Hypothalamus (tissue), 51 donors: ENCODE measurements at places on chromosomes 6 and 20.

DNA sequence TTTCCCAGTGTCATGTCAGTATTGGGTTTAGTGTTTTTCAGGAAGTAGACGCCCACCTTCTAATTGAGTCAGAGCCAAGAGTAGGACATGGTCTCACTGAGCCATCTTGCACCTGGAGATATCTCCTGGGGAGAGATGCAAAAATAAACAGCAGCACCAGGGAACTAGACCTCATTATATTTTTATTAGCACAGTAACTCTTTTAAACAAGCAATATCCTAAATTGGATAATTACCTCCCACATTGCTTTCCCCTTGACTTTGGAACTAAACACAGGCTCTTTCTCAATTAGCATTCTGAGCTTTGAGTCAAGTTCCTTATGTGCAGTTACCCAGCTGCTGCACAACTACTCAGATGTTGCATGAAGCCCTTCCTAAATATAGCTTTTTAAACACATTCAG, 175.4 kb downstream of the IBTK start:
- no peak for DNase-seq

DNA sequence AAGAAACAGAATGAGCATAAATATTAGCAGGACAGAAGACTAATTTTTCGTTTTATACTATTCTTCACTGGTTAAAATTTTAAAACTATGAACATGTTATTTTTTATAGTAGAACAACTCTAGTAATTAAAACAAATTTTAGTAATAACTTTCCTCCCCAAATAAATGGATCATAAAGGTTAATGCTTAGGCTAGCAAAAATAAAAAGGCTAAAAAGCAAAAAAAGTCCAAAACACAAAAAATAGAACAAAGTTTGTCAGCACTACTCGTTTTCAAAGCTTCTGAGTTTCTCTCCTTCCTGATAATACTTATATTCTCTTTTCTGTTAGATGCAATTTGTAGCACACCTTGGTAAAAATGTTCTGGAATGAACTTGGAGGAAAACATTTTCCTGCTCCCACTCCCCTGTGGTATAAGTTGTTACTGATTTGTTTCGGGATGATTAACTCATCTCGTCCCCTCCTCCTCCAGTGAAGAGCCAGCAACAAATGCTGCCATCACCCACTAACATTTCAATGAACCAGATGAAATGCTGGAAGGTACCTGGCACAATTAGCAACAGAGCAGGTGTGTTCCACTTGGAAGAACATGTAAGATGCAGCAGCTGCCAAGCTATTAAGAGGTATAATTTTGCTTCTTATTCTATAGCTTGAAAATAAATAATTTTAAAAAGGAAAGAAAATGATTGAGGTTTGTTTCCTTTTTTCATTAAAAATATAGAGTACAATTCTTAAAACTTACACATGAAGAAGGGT, 130.5 kb downstream of the MYB start:
- DNase-seq = no peak

DNA sequence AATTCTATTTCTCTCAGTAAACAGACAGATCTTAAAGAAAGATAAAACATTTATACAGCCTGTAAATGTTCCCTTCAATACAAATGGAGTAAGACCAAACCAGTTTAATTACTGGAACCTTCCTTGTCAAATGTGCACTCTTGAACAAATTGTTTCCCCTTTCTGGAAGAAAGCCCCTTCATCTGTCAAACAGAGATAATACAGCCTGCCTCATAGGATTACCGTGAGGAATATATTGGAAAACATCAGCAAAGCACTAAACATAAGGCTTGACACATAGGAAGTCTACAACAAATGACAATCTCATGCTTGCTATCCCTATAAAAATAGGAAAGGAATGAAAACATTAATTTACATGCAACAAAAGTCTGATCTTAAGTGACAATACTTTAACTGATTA, 173.8 kb downstream of the PTPRK start:
- no peak for DNase-seq

DNA sequence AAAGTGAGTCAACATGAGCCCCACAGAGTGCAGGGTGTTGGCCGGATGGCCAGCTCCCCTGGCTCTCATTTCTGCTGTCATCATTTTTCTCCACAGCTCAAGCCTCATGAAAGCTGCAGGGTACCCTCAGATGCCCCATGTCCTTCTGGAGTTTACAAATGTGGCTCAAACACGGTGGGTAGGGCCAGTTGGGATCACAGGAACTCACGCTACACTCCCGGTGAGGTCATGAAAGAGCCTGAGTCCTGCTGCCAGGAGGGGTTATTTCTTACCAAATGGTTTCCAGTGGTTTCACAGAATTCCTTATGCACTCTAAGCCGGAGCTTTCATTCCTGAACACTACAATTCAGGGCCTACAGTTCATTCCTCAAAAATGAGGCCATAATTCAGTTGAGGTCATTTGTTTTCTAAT, 78.7 kb downstream of the TMEM170B start:
- no peak for DNase-seq

DNA sequence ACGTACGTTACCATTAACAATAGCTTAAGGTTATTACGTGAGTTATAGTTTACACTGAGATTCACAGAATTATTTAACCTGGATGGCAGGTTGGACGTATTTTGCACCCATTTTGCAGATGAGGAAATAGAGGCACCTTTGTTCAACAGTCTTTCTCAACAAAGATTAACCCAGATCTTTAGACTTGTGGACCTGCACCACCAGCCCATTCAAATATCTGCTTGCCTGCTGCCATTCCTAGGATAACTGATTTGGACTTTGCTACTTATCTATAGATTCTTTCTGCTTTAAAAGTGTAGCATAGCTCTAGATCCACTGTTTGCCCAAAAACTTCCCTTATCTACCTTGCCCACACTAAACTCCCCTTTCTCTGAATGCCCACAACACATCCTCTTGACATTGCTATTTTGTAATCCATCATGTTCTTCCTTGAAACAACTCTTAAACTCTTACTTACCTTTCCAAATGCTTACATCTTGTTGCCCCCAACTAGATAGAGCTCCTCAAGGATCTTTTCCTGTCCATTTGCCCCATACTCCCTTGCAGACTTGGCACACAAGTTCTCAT, 56.4 kb upstream of the TNFAIP3 start:
- no peak for DNase-seq

DNA sequence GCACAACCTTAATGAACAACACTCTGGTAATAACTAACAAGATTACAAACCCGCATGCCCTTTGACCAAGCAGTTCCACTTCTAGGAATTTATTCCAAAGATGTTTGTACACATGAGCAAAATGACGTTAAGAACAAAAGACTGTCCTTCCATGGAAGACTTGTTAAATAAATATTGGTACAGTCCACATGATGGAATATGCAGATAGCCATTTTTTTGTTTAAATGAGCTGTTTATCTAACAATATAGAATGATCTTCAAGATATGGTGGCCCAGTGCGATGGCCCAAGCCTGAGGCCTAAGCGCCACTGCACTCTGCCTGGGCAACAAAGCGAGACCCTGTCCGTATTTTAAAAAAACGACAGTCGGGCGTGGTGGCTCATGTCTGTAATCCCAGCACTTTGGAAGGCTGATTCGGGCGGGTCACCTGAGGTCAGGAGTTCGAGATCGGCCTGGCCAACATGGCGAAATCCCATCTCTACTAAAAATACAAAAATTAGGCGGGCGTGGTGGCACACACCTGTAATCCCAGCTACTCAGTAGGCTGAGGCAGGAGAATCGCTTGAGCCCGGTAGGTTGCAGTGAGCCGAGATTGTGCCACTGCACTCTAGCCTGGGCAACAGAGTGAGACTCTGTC, 7.4 kb upstream of the AHCY start:
- DNase-seq = no peak

GRCh38 chr20:20799716-20800312, 87.4 kb upstream of the RALGAPA2 start:
- DNase-seq = no peak
